Spleen (tissue), 13 donors: ENCODE measurements at places on chromosomes 16 and 17. TPM values are rescaled to one million over a fixed set of nuclear protein-coding genes. Genes with fewer than 3 reads are reported as not detected.

SULT1A2 gene
- 2.0 TPM for total RNA-seq

PIK3R5 gene
- 83.4 TPM for total RNA-seq

- no peaks in the 10 kb centered on the region for H3K36me3 ChIP-seq
- DNase-seq = no peak
These were observed 9.1 kb upstream of the RAB5C start for GRCh38 chr17:42163696-42164407.

GRCh38 chr16:76461836-76462235 is 184.6 kb downstream of the CNTNAP4 start:
- H3K36me3 ChIP-seq = no peaks in the 10 kb centered on the region
- H3K27me3 ChIP-seq = no peaks in the 10 kb centered on the region
- no peaks in the 10 kb centered on the region for H3K4me1 ChIP-seq

DNA sequence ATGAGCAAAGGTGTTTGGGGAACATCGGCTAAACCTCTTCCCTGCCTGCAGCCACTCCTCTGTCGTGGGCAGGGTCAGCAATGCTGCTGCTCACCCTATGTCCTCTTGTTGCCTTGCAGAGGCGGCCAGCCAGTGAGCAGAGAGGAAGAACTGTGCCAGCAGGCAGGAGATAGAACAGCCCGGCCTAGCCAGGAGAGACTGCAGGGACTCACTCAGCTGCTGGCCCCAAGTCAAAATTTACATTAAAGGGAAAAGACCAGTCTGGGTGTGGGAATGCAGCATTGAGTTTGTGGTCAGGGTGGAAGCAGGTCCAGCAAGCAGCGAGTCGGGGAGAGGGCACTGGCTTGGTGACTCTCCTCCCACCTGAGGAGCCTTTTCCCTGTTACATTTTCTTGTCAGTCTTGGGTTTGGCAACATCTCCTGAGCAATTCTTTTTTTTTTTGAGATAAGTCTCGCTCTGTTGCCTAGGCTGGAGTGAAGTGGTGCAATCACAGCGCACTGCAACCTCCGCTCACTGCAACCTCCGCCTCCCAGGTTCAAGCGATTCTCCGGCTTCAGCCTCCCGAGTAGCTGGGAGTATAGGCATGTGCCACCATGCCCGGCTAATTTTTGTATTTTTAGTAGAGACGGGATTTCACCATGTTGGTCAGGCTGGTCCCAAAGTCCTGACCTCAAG is 22.7 kb downstream of the LIG3 start:
- DNase-seq = no peak
- H3K36me3 ChIP-seq = peaks cover 71% of the 10 kb centered on the region
- H3K4me3 ChIP-seq = no peak overlapping the region

- peaks cover 28% of the 10 kb centered on the region for H3K4me1 ChIP-seq
- peaks cover 76% of the 10 kb centered on the region for H3K27me3 ChIP-seq
- no peak for DNase-seq
- H3K27ac ChIP-seq = no peak overlapping the region
These were observed 3.2 kb upstream of the FOXL1 start for GRCh38 chr16:86575095-86575685.

GRCh38 chr17:74253036-74253435 is 21.0 kb upstream of the DNAI2 start:
- no peaks in the 10 kb centered on the region for H3K27me3 ChIP-seq
- DNase-seq = no peak
- H3K4me1 ChIP-seq = no peaks in the 10 kb centered on the region
- H3K4me3 ChIP-seq = no peak overlapping the region
- no peak overlapping the region for H3K27ac ChIP-seq
- no peaks in the 10 kb centered on the region for H3K36me3 ChIP-seq

DNA sequence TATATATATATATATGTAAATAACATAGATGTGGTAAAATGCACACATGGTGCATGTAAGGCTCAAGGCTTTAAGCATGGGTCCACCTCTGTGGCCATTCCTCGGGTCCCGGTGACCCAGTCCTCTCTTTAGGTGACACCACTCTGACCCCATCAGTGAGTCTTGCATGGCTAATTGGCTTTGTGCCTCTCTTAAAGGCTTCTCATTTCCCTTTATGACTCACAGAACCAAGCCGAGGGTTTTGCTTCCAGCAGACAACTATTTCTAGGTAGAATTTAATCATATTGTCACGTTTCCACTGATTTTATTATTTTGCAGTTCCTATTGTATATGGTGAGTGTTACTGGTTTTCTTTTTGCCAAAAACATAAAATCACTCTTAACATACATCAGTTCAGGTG is 59.7 kb downstream of the PLCG2 start:
- H3K36me3 ChIP-seq = no peaks in the 10 kb centered on the region
- no peaks in the 10 kb centered on the region for H3K27me3 ChIP-seq
- no peak overlapping the region for H3K4me3 ChIP-seq

MYH8 gene
- total RNA-seq = 0.13 TPM

DNA sequence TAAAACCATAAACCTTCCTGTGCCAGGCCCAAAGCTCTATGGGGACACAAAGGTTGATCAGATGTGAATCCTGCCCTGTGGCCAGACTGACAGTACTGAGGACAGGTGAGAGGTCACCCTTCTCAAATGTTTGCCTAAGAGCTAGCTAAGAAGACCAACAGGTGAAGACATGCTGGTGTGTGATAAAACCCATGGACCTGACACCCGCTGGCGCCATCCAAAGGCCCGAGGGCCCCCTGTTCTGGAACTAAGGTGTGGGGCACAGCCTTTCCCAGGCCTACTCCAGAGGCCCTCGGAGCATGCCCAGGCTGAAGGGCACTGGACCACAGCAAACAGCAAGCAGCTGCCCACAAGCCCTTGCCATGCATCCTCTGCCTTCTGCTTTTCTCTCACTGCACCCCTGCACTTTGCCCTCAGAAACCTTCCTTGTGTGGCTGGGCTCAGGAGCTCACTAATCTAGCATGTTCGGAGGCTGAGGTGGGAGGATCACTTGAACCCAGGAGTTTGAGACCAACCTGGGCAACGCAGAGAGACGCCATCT is 5.2 kb upstream of the CDK3 start:
- no peak overlapping the region for H3K27ac ChIP-seq
- peak; percentile 41 for DNase-seq
- no peak overlapping the region for H3K4me3 ChIP-seq
- H3K36me3 ChIP-seq = peaks cover 11% of the 10 kb centered on the region
- H3K4me1 ChIP-seq = peaks cover 12% of the 10 kb centered on the region

TMEM220 gene
- total RNA-seq = 10.6 TPM

DNA sequence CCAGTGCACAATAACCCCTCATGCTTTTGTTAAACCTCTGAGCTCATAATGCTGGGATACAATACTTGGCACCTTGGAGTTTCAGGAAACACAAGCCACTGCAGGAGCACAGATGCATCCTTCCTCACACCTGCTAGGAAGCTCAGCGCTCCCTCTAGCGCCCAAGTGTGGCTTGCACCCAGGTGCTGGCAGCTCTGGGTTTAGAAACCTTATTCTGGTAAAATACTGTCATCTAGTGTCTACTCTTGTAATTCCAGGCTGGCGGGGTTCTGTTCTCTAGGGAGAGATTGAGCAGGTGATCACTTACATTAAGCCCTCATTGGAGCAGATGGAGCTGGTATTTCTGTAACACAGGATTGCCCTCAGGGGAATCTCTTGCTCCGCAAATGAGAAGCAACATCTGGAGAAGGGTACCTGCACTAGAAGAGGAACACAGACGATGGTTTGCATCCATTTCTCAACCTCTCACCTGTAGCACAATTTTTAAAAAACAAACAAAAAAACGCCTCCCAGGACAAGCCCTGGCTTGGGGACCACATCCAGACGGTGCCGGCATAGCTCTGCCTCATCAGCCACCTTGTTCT is 1.5 kb downstream of the CCL1 start:
- H3K36me3 ChIP-seq = no peaks in the 10 kb centered on the region
- no peaks in the 10 kb centered on the region for H3K4me1 ChIP-seq
- peak; percentile 94 for DNase-seq
- H3K27ac ChIP-seq = no peak overlapping the region
- no peaks in the 10 kb centered on the region for H3K27me3 ChIP-seq
- no peak overlapping the region for H3K4me3 ChIP-seq

DNA sequence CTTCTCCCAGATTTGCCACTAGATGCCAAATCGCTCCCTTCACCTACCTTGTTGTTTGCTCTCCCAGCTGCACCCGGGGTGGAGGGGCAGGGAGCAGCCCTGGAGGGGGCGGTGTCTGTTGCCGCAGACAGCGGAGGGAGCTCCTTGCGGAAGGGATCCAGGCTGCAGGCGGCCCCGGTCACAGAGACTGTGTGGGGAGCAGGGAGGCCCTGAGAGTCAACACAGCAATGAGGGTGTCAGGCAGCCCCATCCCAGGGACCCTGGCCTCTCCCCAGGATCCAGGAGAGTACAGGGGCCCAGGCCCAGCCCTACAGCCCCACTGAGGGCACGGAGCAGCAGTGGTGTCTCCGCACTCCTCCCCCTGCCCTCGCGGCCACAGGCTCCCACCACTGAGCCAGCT is 50.5 kb upstream of the CHMP6 start:
- H3K4me1 ChIP-seq = peaks cover 46% of the 10 kb centered on the region
- peaks cover 7% of the 10 kb centered on the region for H3K36me3 ChIP-seq
- no peak overlapping the region for H3K4me3 ChIP-seq
- DNase-seq = peak; percentile 62
- no peaks in the 10 kb centered on the region for H3K27me3 ChIP-seq

DNA sequence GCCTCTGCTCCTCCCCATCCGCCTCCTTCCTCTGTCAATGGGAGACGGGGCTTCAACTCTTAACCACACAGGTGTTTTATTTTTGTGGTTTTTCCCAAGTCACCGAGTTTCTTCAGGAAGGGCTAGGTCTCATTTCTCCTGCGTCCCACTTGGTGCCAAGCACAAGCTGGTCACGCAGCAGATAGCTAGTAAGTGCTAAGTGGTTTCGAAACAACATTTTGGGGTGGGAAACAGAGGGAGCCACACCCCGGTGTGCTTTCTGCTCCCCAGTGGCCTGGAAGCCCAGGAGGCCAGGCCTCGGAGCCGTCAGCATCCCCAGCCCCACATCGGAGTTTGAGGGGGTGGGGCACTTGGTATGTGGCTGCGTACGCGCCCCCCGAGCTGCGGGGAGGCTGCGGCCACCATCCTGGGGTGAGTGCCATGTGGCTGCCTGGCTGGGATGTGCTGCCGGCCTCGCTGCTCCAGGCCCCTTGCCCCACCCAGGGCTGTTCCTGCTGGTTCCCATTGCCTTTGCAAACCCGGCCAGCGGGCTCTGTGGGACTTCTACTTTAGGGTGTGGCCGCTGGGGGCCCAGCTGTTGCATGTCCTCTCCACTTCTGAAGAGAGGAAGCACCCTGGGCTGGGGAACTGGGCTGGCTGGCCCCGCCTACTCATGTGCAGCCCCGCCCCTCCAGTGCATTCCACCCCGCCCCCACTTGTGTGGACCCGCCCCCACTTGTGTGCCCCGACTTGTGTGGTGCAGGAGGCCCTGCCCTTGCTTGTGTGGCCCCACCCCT is 55.6 kb downstream of the BAIAP2 start:
- H3K4me3 ChIP-seq = no peak overlapping the region
- no peaks in the 10 kb centered on the region for H3K27me3 ChIP-seq
- H3K27ac ChIP-seq = no peak overlapping the region
- peaks cover 2% of the 10 kb centered on the region for H3K4me1 ChIP-seq

- no peak for DNase-seq
- no peak overlapping the region for H3K4me3 ChIP-seq
- no peaks in the 10 kb centered on the region for H3K4me1 ChIP-seq
- H3K27me3 ChIP-seq = no peaks in the 10 kb centered on the region
- H3K27ac ChIP-seq = no peak overlapping the region
These were observed 26.0 kb upstream of the HNF1B start for GRCh38 chr17:37770631-37771518.

DNA sequence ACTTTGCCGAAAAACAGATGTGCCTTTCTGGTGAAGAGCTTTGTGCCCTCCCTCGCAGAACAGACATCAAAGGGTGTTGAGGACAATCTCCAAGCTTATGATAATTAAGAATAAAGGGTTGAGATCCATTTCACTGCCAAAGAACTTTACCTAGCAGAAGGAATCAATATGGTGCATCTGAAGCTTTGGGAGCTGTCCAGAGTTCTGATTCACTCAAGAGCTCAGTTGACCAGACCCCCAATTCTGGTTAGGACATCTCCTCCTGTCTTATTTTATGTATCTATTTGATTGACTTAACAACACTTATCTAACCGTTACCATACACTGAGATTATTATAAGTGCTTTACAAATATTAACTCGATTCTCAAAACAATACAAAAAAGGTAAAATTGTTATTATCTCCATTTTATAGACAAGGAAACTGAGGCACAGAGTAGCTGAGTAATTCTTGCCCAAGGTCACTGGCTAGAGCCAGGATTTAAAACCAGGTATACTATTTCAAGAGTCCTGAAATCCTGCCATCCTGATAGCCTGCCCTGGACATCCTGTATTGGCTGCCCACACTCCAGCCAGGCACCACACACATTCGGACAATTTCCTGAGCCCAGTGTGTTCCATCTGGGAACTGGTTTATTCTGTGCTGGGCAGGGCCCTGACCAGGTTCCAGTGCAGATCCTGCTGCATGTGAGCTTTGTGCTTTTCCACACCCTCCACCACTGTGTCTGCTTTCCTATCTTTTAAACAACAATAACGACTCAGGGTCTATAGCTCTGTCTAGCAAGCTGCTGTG is 29.8 kb downstream of the PITPNM3 start:
- peaks cover 84% of the 10 kb centered on the region for H3K36me3 ChIP-seq
- no peak for DNase-seq
- no peak overlapping the region for H3K27ac ChIP-seq
- H3K27me3 ChIP-seq = no peaks in the 10 kb centered on the region

DNA sequence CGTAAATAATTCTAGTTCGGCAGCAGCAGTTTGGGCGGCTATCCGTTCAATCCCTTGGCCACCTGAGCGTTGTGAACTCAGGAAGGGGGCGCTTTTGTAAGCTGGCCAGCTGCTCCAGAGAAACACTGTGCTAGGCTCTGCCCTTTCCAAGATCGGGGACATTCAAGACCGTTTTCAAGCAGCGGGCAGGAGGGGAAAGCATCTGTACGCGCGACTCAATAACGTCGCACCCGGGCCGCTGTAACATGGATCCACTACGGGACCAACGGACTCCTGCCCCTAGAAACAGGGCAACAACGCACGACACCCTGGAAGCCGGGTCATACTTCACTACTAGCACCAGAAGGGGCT is 463 bp downstream of the TOP2A start:
- no peak overlapping the region for H3K27ac ChIP-seq
- peak overlapping the region; percentile 92 for H3K4me3 ChIP-seq
- no peaks in the 10 kb centered on the region for H3K36me3 ChIP-seq
- no peaks in the 10 kb centered on the region for H3K27me3 ChIP-seq

- no peaks in the 10 kb centered on the region for H3K4me1 ChIP-seq
- H3K27ac ChIP-seq = no peak overlapping the region
- H3K36me3 ChIP-seq = no peaks in the 10 kb centered on the region
- no peak overlapping the region for H3K4me3 ChIP-seq
- DNase-seq = no peak
These were observed 69.8 kb upstream of the ANKFN1 start for GRCh38 chr17:56083475-56083874.

QPRT gene
- 8.8 TPM for total RNA-seq

DNA sequence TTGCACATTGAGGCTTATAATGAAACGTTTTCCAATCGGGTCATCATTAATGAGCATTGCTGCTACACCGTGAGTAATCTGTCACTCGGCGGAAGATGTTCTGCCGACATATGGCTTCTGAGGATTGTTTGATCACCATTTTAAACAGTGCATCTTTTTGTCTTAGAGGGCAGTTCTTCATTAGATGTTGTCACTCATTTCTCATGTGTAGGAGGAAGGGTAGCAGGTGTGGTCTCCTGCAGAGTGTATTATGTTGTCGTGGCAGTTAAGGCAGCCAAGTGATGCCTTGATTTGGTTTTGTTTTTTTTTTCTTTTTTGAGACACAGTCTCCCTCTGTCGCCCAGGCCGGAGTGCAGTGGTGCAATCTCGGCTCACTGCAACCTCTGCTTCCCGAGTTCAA is 50.5 kb downstream of the SEC14L1 start:
- peaks cover 29% of the 10 kb centered on the region for H3K4me1 ChIP-seq
- H3K27me3 ChIP-seq = no peaks in the 10 kb centered on the region

GRCh38 chr16:54175169-54175551 is 111.4 kb downstream of the IRX3 start:
- no peaks in the 10 kb centered on the region for H3K4me1 ChIP-seq
- no peak overlapping the region for H3K4me3 ChIP-seq
- no peak overlapping the region for H3K27ac ChIP-seq
- no peaks in the 10 kb centered on the region for H3K36me3 ChIP-seq
